Stimulated activated CD4-positive, alpha-beta T cell treated with anti-CD3 and anti-CD28 coated beads, Interleukin-15, amount 100 ng/mL, for 1 hour (primary cell): ENCODE measurements at places on chromosomes 2 and 18.

DNA sequence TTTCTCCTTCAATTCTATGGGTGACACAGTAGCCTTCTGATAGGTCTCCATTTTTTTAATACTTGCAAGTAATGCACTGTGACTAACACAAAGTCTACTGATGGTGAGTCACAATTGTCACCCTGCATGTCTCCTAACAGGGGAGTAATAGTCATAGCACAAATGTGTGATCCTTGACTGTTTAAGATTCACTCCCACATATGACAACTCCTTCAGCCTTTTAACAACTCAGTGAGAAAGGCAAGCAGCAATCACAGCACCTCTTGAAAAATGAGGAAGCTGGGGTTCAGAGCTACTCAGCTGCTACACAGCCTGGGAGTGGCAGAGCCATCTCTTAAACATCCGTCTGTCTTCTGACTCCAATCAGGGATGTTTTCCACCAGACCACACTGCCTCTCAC, 63.8 kb downstream of the EHD3 start:
- DNase-seq: no peak

GRCh38 chr18:23487738-23488570, 15.4 kb upstream of the RMC1 start:
- no peak for DNase-seq

- DNase-seq: no peak
These were observed 20.2 kb downstream of the ZNF516 start for GRCh38 chr18:76474824-76475223.

GRCh38 chr2:235990344-235990743, 177.8 kb downstream of the GBX2 start:
- no peak for DNase-seq

- DNase-seq: no peak
These were observed 14.9 kb downstream of the LPIN2 start for GRCh38 chr18:2997846-2998564.

- DNase-seq: no peak
These were observed 18.9 kb downstream of the TTR start for GRCh38 chr18:31610286-31611205.

DNA sequence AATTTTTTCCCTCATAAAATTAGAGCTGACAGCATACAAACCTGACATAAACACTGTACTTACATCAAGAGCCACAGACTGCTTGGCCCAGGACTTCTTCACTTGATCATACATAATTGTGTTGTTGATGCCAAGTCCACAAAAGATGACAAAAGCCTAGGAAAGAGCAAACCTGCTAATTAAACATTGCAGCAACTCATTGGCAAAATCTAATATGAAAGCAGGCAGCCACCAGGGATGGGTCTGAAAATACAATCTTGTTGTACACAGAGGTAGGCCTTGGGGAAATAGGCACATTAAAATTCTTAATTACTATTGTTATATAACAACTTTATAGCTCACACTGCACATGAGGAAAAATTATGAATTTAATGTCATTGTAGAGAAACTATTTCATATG, 255.8 kb downstream of the PDE11A start:
- no peak for DNase-seq
